ENCODE measurements at places on chromosomes 6 and 20.

- DNase-seq: no peak
Measured at GRCh38 chr20:20820104-20820503, 107.7 kb upstream of the RALGAPA2 start.

- DNase-seq: no peak
Measured at GRCh38 chr20:38485041-38485440, 12.4 kb downstream of the RALGAPB start.

DNA sequence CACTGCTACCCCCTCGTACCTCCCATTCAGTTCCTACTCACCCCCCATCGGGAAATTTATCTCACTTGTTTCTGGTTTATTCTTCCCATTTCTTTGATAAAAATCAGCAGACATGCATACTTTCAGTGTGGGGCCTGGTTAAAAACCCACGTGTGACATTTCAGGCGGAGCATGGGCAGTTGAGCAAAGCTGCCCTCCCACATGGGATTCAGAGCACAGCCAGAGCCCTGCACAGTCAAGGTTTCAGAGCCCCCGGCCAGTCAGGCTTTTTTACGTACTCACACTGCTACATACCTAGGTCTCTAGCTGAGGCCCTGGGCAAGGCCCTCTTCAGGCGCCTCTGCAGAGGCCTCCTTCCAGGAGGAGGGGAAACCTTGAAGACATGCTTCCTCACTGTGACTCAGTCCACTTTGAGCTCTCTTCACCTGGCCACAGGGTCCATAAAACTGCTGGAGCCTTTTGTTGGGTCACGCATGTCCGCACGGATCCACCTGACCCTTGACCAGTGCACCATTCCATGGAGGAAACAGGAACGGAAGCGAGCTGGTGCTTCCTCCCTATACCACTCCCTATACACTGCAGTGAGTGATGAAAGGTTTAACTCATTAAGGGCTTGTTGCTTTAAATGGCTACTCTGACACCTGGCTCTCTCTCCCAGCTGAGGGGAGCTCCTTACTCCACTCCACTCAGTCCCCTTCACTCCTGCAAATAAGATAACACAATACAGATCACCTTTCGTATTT, 713.3 kb downstream of the PRKN start:
- no peak for DNase-seq

GRCh38 chr6:35586542-35586941, 73.8 kb upstream of the TULP1 start:
- no peak for DNase-seq

- DNase-seq: no peak
Measured at GRCh38 chr20:438571-439469, 23.5 kb downstream of the TBC1D20 start.

DNA sequence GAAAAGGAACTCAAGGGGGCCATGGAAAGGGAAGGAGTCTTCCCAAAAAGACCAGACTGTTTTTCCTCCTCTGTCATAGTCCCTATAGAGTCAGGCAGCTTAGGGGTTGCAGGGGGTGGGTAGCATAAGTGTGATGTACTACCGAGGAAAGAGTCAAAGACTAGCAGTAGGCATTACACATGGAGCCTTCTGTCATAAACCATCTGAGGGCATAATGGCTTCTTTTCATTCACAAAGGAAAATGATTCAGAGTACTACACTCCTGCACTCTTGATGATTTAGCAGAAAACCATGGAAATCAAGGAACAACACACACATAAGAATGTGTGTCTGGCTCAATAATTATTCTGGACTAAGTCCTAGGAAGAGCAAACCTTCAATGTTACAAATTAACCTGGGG, 14.9 kb downstream of the PLN start:
- no peak for DNase-seq

- DNase-seq: no peak
Measured at GRCh38 chr6:136024711-136025110, 173.2 kb downstream of the PDE7B start.

DNA sequence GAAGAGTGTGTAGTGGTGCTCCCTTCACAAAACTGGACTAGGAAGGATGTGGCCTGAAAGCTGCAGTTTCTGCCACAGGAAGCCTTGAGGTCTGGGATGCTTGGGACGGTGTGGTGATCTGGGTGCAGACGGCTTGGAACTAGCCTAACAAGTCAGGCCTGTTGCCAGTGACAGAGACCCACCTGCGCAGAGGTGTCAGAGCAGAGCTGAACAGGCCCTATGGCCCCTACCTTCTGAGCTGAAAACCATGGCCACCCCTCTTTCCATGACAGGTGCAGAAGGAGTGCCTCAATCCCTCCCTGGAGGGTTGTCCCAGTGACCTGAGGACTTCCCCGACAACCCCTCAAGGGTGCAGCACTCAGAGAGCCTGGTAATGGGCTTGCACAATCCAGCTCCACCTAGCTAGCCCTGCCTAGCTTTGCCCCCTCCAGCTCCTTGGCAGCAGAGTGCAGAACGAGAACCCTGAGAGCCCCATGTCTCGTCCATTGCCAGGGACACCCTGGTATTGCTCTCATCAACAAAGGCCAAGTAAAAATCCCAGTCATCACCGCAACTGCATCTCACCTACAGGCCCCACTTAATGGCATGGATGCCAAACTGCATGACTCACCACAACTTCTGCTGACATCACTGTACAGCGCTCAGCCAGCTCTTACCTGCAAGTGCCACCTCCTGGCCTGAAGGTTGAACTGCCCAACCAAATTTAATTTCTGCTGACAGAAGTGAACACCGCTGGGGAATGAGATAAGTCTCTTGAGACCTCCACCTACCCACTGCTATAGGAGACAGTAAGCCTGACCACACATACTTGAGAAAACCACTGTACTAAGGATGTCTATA, 563.1 kb downstream of the TFAP2A start:
- no peak for DNase-seq

GRCh38 chr6:125574604-125575003, 174.8 kb upstream of the HEY2 start:
- DNase-seq: no peak

- no peak for DNase-seq
Measured at GRCh38 chr6:35451354-35452182, 570 bp upstream of the FANCE start.

DNA sequence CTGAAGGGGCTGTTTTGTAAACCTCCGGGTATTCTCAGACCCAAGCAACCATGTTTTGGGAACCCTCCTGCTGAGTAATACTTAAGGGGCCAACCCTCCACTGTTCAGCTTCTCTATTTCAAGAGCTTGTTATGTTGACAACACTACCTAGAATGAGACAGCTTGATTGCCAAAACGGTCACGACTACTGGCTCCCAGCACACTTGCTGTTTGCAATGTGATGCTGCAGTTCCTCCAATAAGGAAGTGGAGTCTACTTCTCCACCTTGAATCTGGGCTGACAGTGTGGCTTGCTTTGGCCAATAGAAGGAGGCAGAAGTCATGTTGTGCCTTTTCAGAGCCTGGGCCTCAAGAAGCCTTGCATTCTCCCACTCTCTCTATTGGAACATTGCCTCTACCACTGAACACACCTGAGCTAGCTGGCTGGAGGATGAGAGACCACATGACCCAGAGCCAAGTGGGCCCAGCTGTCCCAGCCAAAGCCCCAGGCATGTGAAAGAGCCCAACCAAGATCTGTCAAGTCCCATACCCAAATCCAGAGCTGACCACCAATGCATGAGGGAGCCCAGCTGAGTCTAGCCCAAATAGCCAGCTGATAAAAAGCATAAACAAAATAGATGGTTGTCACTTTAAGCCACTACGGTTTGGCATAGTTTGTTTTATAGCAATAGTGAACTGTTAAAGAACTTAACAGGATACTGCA, 108.0 kb downstream of the PRND start:
- DNase-seq: no peak
